ENCODE measurements at places on chromosomes 11 and 22. TPM values are rescaled to one million over a fixed set of nuclear protein-coding genes. Genes with fewer than 3 reads are reported as not detected.

GRCh38 chr11:69726019-69726418 lies 22.2 kb upstream of the FGF19 start:
- no peak for DNase-seq

DNA sequence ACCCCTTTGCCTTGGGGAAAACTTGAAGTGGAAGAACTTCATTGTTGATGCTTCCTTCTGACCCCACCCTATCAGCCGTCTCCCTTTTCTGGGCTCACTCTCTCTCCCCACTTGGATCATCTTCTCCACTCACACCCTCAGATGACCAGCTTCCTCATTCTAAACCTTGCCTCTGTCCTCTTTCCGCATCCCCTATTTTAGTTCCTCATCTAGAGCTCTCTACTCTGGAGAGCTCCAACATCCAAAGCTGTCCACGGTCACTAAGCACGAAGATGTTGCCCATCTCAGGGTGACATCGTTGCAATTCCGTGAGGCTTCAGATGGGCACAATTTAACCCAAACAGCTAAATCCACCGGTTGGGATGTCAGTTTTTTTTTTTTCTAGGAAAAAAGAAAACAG lies 31.6 kb upstream of the ME3 start:
- no peak for DNase-seq

CARD18 gene
- polyA plus RNA-seq, result not detected

SOX10 gene
- polyA plus RNA-seq, result 1.7 TPM

DNA sequence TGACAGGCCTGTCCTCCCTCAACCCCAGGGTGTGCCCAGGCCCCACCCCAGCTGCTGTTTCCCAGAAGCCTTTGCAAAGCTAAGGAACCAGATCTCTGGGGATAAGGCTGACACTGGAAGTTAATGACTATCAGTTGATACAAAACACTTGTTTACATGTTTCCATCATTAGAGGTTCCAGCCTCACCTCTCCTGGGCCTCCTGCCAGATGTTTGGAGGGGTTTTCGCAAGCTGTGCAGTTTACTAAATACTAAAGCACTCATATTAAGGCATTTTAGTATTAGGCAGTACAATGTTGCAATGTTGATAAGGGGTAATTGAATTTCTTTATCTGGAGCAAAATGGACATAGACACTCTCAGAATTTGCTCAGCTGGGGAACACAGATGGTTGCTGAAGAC lies 218.7 kb downstream of the INSC start:
- DNase-seq, result no peak

DNA sequence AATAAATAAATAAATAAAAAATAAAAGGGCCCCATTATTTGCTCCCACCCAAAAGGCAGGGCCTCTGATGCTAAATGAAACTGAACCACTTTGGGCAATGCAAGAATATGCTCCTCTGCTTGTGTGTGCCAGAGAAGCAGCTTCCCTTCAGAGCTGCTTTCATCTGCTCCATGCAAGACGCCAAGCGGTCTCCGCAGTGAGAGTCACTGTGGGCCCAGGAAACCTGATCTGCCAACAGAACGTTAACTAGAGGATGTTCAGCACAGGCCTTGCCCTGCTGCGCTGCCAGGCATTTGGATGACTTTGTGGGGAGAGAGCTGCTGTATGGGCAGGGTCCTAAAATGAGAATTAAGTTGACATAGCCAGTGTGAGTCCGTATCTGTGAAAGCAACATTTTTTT lies 43.7 kb upstream of the APOA1 start:
- DNase-seq, result peak; percentile 33

DNA sequence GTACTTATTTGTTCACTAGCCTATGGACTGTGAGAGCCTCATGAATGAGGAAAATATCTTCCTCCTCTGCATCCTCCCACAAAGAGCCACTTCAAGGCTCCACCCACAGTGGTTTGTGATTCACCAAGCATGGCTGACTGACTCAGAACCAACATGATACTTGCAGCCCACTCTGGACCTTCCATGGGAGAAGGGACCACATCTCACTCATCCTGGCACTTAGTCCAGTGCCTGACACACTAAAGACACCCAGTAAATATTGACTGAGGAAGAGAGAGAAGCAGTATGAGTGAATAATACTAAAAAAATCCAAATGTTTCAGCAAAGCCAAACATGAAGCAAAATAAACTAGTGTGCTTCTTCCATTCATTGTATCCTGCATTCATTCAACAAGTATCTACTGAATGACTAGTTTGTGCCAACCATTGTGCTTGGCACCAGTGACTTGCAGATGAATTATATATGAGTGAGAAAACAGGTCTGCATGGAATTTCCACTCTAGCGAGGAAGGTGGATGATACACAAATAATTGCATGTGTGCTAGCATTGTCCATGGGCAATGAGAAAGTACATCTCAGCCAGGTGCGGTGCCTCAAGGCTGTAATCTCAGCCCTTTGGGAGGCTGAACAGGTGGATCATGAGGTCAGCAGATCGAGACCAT lies 54.9 kb upstream of the BLID start:
- no peak for DNase-seq

DNA sequence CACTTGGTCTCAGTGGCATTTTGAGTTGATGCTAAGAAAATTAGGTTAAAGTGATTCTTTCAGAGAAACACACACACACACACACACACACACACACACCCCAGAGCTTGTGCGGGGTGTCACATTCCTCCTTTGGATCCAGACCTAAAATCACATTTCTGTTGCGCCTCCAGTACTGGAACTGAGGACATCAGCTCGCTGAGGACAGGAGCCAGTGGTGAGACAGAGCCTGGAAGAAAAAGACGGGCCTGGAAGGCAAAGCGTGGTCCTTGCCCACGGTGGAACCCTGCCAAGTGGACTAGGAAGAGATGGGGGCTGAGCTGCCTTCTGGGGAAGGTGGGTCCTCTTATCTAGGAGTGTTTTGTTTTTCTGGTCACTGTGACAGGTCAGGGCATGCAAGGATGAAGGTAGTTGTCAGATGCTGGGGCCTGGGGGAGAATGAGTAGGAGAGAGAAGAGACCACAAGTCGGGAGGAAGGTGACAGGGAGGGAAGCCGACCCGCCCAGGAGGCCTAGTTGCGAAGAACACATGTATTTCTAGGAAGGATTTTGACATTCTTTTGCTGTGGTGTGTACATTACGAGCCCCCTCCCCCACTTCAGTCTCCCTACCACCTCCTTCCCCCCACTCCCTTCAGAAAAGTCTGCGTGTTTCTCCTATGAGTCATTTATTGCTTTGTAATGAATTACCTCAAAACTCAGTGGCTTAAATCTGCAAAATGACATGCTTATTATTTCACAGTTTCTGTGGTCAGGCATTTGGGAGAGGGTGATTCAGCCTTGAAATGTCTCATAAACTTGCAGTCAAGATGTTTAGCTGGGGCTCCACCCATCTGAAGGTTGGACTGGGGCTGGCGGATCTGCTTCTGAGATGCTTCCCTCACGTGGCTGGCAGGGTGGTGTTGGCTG lies 4.8 kb upstream of the ELFN2 start:
- no peak for DNase-seq

GRCh38 chr11:97754976-97755375 lies 1265.8 kb upstream of the CNTN5 start:
- DNase-seq, result no peak

DNA sequence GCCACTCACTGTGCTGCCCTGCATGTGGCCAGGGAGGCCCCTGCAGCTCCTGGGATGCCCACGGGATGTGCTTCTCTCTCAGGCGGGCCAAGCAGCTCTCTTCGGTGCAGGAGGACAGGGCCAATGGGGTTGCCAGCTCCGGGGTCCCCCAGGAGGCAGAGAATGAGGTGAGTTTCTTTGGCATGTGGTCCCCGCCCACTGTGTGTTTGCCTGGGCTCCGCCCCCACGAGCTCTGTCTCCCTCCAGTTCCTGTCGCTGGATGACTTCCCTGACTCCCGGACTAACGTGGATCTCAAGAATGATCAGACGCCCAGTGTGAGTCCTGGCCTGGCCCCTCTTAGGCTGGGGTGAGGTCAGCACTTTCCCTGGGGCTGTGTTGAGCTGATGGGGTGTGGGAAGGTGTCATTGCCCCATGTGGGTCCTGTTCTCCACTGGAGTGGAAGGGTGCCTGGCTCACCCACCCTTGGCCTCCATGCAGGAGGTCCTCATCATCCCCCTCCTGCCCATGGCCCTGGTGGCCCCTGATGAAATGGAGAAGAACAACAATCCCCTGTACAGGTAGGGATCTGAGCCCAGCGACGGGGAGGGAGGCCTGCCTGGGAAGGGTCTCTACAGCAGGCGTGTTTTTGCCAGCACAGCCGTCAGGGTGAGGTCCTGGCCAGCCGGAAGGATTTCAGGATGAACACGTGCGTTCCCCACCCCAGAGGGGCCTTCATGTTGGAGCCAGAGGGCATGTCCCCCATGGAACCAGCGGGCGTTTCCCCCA lies 7.7 kb downstream of the SCO2 start:
- DNase-seq, result no peak

- DNase-seq, result no peak
These were observed 11.4 kb downstream of the UCP2 start for GRCh38 chr11:73971175-73971719.

GRCh38 chr11:33773404-33773986 lies 825 bp downstream of the FBXO3 start:
- DNase-seq, result no peak

DNA sequence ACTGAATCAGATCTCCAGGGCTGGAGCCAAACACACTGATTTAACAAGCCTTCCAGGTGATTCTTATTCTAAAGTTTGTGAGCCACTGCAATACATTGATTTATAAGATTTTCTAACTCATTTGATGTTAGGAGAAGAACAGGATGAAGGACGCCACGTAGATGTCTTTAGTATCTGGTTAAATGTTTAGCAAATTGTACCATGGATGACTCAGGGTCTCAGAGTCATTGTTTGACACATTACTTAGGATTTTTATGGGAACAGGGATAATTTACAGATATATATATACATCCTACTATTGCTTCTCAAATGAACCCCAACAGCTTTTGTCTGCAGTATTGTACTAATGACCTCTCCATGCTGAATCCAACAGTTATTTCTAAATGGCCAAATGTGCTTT lies 143.1 kb upstream of the DDI1 start:
- DNase-seq, result no peak

Data from left renal pelvis (tissue), 4 donors.